ENCODE measurements at places on chromosomes 5 and 9.

DNA sequence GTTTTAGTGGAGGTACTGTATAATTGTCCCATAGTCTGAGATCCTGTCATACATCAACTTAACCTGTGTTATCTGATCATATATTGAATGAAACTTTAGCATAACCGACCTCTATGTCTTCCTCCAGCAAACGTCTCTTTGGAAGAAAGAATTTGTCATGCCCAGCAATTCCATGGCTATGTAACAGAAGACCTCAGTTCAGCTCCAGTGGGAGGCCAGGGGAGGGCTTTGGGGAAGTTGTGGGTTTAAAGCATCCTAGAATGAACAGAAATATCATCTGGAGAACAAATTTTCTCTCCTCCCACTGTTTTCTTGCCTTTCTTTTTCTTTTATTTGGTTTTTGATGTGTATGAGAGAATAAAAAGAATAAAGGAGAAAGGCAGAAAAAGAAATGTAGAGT is 164.5 kb downstream of the GAS1 start:
- no peak for DNase-seq

DNA sequence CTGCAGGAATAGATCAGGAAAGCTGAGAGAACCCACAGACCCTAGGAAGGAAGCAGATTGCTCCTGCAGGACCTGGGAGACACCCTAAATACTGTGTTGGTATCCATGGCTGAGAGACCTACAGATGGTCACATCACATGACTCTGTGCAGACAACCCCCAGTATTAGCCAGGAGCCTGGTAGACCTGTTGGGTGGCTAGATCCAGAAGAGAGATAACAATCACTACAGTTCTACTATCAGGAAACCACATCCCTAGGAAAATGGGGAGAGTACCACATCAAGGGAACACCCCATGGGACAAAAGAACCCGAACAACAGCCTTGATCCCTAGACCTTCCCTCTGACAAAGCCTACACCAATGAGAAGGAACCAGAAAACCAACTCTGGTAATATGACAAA is 24.2 kb upstream of the MELK start:
- DNase-seq: no peak

- no peak for DNase-seq
Measured at GRCh38 chr5:90888511-90889324, 330.1 kb downstream of the ADGRV1 start.

DNA sequence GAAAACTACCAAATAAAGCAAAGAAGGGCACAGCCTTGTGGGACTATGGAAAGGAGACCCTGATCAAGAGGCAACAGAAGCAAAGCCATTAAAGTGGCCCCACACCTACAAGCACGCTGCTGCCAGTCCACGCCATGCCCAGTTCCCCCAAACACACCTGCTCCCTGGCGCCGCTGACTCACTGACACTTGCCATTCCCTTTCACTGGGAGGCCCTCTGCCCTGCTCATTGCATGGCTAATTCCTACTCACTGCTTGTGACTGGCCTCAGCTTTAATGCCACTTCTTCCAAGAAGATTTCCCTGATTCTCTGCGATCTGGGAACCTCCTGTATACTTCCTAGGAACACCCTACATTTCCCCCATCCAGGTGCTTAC is 71.2 kb upstream of the TAF1L start:
- DNase-seq: no peak

DNA sequence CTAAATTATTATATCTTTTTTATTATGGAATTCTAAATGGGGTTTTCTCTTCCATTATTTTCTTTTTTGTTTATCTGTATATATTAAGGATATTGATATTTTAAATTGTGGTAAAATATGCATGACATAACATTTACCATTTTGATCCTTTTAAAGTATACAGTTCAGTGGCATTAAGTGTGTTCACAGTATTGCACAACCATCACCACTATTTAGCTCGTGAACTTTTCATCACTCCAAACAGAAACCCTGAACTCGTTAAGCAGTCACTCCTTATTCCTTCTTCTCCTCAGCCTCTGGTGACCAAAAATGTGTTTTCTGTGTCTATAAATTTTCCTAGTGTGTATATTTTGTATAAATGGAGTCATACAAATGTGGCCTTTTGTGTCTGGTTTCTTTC is 188.2 kb downstream of the CCDC171 start:
- DNase-seq: no peak

DNA sequence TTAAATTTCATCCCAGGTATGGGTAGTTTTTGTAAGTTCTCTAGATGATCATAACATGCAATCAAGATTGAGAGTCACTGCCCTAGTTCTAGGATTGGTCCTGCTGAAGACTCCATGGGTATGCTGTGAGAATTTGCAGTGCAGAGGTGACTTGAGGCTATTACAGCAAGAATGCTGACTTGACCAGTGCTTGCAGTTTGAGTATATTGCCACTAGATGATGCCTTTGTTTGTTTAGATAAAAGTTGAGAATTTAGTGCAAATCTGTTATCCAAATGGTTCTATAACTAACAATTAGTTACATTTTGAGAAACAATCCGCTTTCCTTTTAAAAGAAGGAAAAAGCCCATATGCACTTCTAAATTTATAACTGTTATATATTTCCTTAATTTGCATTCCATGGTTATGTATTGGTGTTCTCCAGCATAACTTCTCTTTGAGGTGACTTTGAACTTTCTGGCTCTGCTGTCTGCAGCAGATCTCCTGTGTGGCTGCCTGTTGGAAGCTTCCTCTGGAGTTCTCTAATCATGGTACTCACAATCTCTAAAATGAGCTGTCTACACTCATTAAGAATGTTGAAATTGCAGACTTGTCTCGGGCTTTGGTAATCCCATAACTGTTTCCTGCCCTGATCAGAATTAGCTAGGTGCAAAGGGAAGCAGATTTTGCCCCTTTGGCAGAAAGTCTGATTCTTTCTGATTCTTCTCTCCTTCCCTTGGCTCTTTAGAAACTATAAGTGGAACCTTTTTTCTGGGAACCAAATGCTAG is 24.9 kb downstream of the MELK start:
- no peak for DNase-seq

Measured in T-helper 9 cell (primary cell).